CD4-positive, alpha-beta T cell treated with Interleukin-12 subunit alpha and Interleukin-12 subunit beta, for 1 hour (primary cell): ENCODE measurements at places on chromosomes 6 and 20.

GRCh38 chr6:159017757-159018559 is 18.0 kb upstream of the RSPH3 start:
- DNase-seq: no peak

DNA sequence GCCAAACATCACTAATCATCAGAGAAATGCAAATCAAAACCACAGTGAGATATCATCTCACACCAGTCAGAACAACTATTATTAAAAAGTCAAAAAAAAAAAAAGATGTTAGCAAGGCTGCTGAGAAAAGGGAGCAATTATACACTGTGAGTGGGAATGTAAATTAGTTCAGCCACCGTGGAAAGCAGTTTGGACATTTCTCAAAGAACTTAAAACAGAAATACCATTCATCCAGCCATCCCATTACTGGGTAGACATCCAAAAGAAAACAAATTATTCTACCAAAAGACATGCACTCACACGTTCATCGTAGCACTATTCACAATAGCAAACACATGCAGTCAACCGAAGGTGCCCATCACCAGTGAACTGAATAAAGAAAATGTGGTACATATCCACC is 213.9 kb downstream of the TTLL2 start:
- no peak for DNase-seq

GRCh38 chr6:139174961-139175360 is 40.1 kb downstream of the HECA start:
- no peak for DNase-seq

DNA sequence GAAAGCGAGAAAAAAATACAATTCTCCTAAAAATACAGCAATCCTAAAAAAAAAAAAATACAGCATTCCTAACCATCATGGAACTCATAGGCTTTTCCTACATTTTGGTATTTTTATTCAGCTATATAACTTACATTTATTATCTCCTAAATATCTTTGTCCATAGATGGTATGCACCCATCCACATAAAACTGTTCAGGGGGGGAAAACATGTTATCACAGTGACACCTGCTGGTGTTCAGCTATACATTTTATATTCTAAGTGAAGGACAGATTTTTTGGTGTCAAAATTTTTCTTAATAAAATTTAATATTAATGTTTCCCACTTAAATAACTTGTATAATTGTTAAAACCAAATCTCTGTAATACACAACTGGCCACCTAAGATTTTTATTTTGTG is 58.0 kb downstream of the BLOC1S5 start:
- DNase-seq: peak; percentile 2

GRCh38 chr6:674956-675355 is 18.0 kb downstream of the EXOC2 start:
- DNase-seq: no peak

GRCh38 chr20:5595744-5596143 is 154.5 kb upstream of the SHLD1 start:
- DNase-seq: no peak

- DNase-seq: no peak
Observed at GRCh38 chr6:153069897-153070296, 61.2 kb downstream of the RGS17 start.

- DNase-seq: no peak
Observed at GRCh38 chr6:91865889-91866288, 1279.0 kb upstream of the MAP3K7 start.

DNA sequence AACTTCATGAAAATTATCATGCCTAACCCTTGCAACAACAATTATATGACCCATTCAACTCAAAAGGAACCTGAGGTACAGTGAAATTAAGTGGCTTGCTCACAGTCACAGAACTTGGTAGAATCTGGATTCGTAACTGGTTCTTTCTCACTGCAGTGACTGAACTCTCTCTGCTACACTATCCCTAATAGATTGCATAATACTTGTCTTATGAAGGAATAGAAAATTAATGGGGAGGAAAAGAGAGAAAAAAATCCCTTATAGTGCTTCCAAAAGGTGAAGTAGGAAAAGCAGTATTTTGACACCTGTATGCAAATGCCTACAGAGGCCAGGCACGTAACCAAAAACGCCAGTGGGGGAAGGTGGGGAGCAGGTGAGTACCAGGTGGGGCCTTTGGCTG is 186.6 kb downstream of the LY86 start:
- DNase-seq: no peak

DNA sequence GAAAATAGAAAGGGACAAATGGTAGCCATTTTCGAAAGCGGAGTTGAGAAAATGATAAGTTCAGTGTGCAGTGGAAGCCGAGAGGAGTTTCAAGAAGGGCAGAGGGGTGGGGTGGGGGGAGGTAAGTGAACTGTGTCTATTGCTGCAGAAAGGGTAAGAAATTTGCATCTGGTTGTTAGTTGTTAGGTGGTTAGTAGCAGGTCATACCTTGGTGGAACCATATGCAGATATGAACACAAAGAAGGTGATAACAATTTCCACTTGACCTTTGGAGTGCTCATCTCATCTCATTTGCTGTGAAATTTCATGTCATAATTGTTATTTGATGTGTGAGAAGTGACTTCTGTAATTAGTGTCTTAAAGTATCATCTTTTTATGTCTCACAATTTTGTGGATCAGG is 288.2 kb downstream of the QKI start:
- no peak for DNase-seq

GRCh38 chr6:43275801-43276576 is 22.1 kb upstream of the SLC22A7 start:
- peak; percentile 50 for DNase-seq

DNA sequence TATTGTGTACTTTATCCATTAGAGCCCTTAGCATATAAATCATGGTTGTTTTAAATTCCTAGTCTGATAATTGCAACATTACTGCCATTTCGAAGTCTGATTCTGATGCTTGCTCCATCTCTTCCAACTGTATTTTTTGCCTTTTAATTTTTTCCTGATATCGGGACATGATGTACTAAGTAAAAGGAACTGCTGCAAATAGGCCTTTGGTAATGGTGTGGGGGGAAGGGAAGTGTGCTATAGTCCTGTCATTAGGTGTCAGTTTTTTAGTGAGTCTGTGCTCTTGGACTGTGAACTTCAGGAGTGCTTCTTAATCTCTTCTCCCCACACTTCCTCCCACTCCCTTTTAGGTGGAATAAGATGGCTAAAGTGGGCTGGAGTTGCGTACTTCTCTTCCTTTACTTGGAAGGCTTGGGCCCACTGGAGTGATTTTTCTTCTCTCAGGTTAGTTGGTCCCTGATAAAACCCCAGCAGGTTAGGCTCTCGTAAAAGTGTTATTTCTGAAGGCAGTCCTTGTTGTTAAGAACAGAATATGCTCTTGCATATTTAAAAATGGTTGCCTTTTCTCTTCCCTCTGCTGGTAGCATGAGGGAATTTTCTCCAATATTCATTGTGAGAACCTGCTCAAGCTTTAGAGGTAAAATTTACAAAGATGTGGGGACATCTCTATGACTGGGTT is 18.1 kb downstream of the STXBP5 start:
- peak; percentile 19 for DNase-seq

DNA sequence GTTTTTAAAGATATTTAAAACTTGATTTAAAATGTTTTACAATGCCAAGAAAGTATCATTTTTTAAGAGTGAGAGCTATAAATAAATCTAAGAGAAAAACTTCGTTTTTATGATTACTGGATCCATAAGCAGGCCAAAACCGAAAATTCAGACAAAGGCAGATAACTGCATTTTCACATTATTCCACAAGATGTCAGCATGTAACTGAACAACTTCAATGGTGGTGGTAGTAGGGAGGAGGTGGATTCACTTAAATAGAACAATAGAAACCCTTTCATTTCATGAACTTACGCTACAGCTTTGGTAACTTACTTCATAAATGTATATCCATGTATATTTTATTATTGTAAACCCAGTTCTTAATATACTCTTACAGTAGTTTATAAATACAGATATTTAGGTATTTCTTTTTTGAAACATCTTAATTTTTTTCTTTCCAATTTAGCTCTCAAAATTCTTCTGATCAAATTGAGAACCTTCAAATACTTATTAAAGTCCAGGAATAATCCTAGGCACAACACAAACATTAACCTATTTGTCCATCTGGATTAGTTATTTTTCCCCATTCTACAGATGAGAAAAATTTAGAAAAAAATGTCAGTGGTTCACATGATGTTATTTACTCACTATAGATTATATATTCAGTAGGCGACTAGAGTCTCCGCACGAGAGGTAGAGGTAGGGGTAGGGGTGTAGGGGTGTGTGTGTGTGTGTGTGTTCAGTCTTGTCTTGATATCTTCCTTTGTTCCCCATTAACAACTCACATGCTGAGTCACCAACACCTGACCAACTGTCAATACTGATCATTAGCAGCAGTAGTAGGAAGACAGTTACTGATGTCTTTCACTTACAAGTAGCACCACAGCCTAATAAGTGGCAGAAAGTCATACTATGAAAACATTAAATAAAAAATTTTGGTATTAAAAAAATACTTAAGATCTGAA is 111.5 kb downstream of the ARHGAP18 start:
- peak; percentile 78 for DNase-seq

DNA sequence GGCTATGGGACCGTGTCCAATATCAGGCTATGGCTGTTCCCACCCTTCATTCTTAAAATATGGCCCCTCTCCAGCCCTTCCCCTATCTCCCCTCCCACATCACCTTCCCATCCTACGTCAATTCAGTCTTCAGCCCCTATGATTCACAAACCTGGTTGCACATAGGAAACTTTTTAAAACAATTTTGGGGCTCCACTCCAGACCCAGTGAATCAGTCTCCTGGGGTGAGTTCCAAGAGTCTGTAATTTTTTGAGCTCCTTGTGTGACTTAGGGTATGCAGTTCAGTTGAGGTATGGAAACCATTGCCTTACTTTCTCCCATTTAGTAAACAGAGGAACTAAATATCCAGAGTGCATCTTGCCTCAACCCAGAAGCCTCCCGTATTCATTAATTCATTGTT is 5.5 kb downstream of the HNF4A start:
- no peak for DNase-seq

- no peak for DNase-seq
Observed at GRCh38 chr6:14284969-14285590, 167.5 kb downstream of the CD83 start.

GRCh38 chr6:5398530-5398929 is 137.2 kb downstream of the FARS2 start:
- DNase-seq: peak; percentile 51

DNA sequence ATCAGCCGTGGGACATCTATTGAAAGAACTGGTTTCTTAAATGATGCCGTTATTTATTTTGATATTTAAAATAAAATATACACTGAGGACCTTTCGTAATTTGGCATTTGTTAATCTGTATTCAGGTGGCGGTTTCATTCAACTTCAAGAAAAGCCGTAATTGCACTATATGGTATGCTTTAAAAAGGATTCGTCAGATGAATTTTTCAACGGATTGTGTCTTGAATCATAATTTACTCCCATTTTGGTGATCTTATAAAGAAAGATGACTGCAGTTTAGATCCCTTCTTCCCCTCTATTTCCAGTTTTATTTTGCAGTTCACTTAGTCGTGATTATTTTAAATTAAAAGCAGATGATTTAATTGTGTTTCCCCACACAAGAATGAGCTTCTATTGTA is 761 bp downstream of the KLHL32 start:
- DNase-seq: no peak

DNA sequence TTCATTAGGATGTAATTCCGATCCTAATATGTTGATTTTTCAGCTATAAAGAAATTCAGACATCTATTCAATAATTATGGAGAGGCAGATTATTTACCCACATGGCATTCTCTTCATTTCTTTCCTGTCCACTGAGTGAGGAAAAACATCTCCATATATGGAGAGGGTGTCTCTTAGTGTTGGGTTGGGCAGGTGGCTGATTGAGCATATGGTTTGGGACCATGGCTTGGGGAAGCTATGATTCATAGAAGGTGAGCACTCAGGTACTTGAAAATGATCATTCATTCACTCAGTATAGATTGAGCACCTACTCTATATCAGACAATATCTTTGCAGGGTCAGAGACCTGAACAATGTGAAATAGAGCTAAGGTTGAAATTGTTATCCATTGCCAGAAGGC is 41.3 kb upstream of the IL20RA start:
- DNase-seq: no peak

GRCh38 chr6:32177183-32177787 is 920 bp upstream of the RNF5 start:
- DNase-seq: peak; percentile 69

DNA sequence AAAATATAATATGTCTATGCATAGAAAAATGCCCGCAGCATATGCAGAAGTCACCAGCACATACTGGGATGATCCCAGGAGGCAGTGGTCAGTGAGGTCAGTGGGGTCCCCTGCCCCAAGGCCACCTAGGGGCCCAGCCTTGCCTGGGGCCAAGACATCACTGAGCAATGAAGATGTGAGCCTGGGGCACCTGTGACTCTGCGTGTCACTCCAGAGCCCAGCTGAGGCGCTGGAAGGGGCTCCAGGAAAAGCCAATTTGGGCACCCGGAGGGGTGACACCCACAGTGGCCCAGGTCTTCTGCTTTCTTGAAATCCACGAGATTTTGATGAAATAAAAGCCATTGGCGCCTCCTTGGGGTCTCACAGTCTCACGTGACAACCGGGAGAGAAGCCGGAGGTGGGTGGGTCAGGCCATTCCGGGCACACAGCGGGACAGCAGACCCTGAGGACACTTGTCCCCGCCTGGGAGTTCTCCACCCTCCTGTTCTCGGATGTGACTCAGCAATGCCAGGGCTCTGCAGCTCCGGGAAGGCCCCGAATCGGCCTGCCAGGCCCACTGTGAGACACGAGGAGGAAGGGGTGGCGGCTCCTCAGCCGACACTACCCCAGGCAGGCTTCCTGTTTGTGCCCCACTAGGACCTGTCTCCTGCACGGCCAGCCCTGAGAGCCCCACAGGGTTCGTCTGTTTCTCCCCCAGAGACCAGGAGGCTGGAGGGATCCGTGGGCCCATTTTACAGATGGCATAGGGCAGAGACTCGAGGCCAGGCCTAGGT is 24.4 kb upstream of the SLCO4A1 start:
- DNase-seq: peak; percentile 59

DNA sequence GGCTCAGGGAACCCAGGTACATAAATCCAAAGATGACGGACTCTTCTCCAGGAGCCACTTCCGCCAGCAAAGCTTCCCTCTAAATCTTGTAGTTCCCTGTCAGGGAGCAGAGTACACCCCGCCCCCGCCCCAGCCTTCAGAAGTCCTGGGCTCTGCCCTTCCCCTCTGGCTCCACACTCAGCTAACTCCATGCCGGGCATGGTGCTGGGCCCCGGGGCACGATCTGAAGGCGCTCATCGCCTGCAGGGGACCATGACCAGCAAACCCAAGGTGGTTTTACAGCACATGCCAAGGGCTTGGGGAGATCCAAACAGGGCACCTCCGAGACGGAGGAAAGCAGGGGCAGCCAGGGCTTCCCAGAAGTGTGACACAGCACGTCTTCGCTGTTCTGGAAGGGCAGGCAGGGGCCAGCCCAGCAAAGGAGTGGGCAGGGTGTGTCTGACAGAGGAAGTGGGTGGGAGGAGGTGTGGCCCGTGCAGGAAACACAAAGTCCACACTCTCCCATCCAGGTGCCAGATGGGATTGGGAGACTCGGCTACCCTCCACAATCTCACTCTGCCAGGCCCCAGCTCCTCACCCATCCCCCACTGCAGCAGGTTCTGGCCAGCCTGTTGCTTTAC is 41.6 kb upstream of the SLC22A2 start:
- DNase-seq: no peak

- no peak for DNase-seq
Observed at GRCh38 chr6:129135451-129135850, 252.5 kb downstream of the LAMA2 start.

GRCh38 chr6:158408552-158409130 is 96.4 kb downstream of the TULP4 start:
- DNase-seq: no peak

GRCh38 chr20:51169813-51170212 is 146.9 kb upstream of the KCNG1 start:
- DNase-seq: no peak

- no peak for DNase-seq
Observed at GRCh38 chr20:50037123-50037522, 54.3 kb downstream of the SNAI1 start.
